ENCODE measurements at places on chromosomes 7 and 10.

DNA sequence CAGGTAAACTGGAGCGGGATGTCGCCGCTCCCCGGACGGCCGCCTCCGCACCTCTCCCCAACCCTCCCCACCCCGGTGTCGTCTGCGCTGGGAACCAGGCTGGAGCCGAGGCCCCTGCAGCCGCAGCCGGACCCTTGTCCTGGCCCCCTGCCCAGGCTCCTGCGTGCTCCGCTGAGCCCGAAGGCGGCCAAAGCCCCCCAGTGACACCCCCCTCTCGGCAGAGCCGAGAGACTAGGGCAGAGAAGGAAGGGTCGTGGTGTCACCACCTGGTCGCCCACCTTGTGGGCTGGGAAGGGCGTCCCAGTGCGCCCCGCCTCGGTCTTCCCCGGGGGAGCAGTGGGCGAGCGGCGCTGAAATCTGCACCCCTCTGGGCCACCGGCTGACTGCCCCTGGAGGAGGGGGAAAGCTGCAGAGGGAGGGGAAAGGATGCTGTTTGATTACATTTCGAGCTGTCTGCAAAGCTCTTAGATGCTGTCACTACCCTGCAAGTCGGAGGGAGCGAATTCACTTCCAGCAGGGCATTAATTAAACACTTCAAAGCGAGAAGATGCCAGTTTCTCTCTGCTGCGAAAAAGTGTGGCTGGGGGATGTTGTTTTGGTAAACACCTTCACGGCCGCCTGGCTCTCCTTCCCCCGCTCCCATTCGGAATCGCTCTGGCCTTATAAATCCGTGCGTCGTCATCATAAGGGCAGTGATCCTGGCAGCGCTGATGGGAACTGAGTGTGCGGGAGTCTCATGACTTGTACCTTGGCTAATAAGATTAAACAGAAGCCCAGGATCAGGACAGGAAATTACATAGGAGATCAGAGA is 622 bp downstream of the DYNC1I1 start:
- DNase-seq: no peak

DNA sequence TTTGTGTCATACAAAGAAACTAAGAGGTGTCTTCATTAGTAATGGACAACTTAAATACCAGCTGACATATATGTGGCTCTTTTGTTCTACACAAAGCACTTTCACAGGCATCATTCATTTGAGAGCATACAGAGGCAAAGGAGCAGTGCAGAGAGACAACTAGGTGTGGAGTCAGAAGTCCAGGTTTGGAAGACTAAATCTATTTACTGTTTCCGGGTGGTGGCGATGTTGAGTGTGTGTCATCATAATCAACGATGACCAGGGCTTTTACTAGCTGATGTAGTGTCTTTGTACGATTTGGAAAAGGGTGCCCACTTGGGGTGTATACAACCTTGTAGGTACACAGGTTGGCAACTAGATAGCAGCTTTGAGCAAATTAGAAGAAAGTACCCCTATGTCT is 195.5 kb upstream of the CCDC6 start:
- no peak for DNase-seq

DNA sequence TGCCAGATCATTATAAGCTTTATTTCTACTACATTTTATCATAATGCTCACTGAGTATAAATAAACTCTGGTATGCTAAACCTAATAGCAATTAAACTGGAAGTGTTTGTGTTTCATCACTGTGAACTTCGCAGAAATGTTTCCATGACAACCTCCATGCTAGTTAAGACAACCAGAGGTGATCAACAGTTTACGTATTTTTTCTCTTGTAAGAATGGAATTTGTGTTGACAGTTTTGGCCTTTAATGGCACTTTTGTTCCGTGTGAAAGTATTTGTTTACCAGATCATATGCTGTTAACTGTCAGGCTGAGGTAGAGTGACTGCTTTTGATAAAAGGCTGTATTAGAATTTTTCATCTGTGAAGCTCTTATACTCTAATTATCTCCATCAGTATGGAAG is 212.1 kb upstream of the PPP1R3A start:
- DNase-seq: no peak

GRCh38 chr10:71635251-71635866 is 84.2 kb downstream of the C10orf105 start:
- DNase-seq: no peak

DNA sequence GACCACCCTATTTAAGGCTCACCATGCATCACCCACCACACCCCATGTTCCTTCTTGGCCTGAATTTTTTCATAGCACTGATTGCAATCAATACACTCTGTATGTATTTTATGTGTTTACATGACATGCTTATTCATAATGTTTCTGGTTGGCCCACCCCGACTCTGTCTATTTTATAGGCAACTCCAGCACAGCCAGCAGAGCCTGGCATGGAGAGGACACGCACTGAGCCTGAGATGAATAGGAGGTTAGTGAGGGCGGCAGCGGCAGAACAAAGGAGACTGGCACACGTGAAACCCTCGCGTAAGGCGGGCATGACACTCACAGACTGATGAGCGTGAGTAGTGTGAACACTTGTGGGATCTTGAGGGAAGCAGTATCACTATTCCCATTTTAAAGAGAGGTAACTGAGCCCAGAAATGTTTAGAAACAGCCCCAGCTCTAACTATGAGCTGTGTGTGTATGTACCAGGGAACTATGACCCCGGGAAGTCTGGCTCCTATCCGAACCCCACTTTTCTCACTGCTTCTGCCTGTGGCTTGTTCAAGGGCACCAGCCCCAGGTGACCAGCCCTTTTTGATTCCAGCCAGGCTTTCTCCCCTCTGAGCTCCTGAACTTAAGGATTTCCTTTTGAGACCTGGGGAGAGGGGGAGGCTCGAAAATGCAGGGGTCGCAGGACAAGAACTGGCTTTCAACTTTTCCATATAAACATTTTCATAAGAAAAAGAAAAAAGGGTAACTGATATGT is 113.3 kb downstream of the ARHGAP22 start:
- no peak for DNase-seq

DNA sequence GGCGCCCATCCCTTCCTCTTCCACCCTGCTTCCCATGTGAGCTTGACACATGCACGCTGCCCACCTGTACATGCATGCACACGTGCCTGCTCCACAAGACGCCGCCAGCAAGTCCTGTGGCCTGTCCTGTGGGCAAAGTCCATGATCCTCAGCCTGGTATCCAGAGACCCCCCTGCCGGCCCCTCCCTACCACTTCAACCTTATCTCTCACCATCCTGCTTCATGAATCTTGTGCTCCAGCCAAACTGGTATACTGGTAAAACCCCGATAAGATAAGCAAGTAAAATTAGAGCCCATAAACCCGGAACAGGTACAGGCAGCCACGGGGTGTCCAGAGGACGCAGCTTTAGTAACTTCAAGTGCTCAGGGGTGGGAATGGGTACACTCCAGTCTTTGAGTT is 11.8 kb upstream of the TBXAS1 start:
- no peak for DNase-seq

DNA sequence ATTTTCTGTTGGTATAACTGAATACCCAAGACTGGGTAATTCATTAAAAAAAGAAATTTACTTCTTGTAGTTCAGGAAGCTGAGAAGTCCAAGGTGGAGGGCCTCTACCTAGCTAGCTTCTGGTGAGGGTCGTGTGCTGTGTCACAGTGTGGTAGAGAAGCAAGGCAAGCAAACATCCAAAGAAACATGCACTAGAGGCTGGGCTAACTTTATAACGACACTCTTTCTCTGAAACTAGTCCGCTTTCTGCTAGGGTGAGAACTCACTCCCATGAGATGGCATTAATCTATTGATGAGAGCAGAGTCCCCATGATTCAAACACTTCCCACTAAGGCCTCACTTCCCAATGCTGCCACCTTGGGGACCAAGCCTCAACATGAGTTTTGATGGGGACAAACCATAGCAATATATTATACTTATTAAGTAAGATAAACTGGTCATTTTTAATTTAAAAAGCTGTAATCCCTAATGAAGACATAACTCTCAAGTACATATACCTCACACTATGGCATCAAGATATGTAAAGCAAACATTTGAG is 50.8 kb downstream of the PHYHIPL start:
- DNase-seq: no peak

GRCh38 chr7:44646921-44647636 is 40.7 kb downstream of the OGDH start:
- no peak for DNase-seq

GRCh38 chr10:116974456-116975005 is 30.5 kb downstream of the SHTN1 start:
- DNase-seq: no peak

DNA sequence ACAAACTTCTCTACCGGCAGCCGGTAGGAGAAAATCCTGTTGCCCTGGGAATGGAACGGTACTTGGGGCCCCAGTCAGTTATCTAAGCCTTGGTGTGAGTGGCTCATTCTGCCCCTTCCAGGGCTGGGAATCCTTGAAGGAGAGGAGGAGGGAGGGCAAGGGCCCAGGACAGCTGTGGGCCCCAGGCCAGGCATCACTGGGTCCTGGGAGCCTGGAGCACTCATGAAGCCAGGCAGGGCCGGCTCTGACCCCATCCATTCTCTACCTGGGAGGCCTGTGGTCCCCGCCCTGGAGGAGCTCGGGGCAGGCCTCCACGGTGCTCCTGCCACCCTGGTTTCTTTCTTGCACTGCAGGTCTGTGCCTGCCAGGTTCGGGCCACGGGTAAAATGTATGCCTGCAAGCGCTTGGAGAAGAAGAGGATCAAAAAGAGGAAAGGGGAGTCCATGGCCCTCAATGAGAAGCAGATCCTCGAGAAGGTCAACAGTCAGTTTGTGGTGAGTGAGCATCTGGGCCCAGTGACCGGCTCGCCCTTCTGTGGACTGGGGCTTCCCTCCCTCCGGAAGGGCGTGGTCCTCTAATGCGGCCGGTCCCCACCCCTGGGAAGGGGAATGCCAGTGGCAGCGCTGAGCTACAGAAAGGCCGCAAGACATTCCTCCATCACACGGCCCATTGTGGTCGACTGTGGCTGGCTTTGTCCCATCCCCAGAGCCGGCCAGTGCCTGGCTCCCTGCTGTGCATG is 111.3 kb downstream of the RGS10 start:
- DNase-seq: no peak

- DNase-seq: no peak
Measured at GRCh38 chr7:37973915-37974314, 53.5 kb downstream of the EPDR1 start.

GRCh38 chr7:19051767-19052375 is 65.6 kb downstream of the TWIST1 start:
- DNase-seq: no peak

DNA sequence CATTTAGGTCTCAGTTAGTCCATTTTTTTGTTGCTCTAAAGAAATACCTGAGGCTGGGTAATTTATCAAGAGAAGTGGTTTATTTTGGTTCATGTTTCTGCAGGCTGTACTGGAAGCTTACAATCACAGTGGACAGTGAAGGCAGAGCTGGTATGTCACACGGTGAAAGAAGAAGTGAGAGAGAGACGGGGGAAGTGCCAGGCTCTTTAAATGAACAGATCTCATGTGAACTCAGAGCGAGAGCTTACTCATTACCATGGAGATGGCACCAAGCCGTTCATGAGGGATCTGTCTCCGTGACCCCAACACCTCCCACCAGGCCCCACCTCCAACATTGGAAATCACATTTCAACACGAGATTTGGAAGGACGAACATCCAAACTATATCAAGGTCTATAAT is 18.9 kb upstream of the PNLIPRP3 start:
- no peak for DNase-seq

- no peak for DNase-seq
Measured at GRCh38 chr7:103622274-103622673, 176.3 kb upstream of the SLC26A5 start.

DNA sequence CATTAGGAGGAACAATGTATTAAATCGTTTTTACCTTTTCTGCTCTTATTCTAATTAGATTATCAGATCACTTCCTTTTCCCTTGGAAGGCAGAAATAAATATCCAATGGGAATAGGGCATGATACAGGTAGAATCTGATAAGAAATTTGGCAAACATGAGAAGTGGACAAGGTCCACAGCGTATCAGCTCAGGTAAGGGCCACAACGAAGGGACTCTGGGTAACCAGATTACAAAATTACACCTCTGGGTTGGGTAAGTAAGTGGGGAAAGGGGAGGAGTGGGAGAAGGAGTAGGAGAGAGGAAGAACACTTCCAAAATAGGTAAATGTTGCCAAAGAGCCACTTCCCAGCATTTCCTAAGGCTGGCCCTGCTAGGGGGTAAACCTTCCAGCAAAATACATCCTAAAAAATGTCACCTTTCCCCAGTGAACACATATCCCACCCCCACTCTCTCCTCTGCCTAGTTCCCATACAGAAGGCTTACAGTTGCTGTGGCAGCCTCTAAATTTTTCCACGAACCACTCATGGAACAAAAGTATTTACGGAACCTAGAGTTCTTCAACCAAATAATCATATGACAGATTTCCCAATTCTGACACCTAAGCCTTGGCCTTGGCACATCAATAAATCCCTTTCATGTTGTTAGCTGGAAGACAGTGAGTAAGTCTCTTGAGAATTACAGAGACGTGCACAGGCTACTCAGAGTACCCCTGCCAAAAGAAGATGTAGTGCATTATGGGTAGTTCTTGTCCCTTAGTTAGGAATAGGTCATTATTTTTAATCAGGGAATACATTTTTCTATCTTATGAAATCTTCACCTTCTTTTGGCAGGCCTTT is 51.5 kb upstream of the DLX6 start:
- no peak for DNase-seq
